Fibroblast of skin of right biceps (primary cell): ENCODE measurements at places on chromosomes 2 and 18.

DNA sequence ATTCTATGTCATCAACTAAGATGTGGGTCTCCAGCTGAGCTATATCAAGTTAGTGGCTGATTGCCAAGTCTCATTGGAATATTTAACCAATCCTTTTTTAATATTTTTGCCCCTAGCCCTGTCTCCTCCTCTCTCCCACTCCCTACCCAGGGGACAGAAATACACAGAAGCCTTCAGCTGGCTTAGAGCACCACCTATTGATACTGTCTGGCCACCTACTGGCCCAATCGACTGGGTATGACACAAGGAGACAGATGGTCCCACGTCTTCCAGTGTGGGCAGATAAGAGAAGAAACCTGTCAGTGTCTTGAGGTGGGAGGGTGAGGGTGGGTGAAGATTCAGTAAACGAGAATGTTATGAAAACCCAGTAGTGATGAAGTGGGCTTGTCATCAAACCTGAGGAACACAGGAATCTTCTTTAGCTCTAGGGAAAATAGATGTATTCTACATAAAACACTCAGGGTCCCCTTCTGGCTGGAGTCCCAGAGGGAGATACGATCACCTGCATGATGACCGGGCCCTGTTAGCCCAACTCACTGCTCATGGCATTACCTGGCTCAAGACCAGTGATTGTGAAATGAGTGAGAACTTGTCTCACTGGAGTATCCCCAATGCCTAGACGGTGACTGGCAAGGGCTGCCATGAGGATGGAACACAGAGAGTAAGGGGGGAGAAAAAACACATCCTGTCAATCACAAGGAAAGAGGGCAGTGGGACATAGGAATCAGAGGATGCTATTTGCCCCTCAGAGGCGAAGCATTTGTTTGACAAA, 26.7 kb downstream of the POLR1A start:
- peak; percentile 46 for DNase-seq

- no peak for DNase-seq
Observed at GRCh38 chr2:27664154-27664574, 475 bp downstream of the SLC4A1AP start.

DNA sequence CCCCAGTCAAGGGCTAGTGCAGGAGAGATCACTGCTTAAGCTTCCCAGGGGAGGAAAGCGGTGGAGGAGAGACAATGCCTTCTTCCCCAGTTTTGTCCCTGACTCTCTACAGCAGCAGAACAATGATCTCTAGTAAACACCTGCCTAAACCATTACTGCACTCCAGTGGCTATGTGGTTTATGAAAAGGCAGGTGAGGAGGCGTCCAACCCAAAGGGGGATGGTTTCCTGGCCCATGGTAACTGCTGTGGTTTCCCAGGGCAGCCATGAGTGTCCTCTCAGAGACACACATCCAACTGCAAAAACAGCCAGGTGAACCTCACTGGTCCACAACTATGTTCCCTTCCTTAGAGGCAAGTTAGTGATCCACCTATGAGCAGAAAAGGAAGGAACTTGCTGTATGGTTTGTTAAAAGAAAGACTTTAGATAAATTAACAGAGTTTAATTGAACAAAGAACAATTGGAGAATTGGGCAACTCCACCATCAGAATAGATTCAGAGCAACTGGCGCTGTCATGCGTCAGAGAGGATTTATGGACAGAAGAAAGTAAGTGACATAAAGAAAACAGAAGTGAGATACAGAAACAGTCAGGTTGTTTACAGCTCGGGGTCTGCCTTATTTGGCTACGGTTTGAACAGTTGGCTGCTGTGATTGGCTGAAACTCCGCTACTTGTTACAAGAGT, 4.8 kb upstream of the TTC39C start:
- DNase-seq = no peak

- DNase-seq = no peak
Observed at GRCh38 chr18:41553716-41554115, 401.3 kb upstream of the PIK3C3 start.

- peak; percentile 55 for DNase-seq
Observed at GRCh38 chr2:227415538-227416424, 28.0 kb upstream of the SCYGR1 start.

GRCh38 chr2:144048631-144049060, 471.3 kb downstream of the ZEB2 start:
- peak; percentile 8 for DNase-seq

DNA sequence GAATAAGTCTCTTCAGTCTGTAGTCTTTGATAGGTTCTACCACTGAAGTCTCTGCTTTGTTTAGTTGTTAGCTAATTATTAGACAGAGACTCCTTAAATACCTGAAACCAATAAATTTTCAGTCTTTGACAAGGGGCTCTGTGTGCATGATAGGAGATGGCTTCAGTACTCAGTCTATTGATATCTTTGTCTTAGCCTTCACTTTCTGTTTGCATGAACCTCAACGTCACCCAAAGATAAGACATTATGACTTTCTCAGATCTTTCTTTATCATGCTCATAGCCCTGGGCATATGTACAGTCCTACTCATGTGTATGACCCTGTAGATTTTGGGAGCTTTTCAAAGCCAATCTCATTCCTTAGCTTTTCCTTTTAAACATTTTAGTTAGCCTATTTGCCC, 183.5 kb upstream of the GCFC2 start:
- DNase-seq = no peak

GRCh38 chr2:106323337-106324013, 129.4 kb upstream of the UXS1 start:
- no peak for DNase-seq

- DNase-seq = no peak
Observed at GRCh38 chr2:145020694-145021093, 500.8 kb upstream of the ZEB2 start.

DNA sequence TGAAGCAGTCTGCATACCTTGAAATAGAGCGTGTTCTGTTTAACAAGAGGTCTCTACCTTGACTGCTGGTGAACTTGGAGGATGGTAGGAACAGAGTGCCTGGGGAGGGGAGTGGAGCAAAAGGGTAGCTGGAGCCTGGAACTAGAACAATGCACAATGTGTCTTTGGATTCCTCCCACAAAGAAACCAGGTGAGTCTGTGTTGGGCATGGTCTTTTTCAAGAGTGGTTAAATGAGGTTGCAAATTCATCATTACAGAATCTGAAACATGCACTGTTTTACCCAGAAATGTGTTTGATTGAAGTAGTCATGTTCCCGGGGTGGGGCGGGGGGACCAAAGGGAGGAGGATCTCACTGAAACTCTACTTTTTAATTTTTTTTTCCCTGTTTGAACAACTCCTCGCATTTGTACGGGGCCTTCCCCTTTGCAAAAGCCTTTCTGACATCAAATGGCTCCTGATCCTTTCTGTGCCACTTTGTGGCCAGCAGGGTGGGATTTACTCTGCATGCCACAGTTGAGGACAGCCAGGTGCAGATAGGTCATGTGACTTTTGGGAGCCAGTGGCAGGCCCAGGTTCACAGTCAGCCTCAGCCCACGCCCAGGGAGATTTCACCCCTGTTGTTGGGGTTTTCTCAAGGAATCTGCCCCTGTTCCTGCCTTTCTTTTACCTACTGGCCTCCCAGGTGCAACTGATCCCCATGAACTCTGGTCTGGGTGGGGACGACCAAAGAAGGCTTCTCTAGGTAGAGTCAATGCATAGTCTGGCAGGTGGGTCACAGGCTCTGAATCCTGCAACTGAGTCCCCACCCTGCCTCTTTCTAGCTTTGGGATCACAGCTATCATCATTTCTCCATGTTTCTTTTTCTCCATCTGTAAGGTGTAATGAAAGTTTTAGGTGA, 28.2 kb downstream of the MYCN start:
- no peak for DNase-seq

DNA sequence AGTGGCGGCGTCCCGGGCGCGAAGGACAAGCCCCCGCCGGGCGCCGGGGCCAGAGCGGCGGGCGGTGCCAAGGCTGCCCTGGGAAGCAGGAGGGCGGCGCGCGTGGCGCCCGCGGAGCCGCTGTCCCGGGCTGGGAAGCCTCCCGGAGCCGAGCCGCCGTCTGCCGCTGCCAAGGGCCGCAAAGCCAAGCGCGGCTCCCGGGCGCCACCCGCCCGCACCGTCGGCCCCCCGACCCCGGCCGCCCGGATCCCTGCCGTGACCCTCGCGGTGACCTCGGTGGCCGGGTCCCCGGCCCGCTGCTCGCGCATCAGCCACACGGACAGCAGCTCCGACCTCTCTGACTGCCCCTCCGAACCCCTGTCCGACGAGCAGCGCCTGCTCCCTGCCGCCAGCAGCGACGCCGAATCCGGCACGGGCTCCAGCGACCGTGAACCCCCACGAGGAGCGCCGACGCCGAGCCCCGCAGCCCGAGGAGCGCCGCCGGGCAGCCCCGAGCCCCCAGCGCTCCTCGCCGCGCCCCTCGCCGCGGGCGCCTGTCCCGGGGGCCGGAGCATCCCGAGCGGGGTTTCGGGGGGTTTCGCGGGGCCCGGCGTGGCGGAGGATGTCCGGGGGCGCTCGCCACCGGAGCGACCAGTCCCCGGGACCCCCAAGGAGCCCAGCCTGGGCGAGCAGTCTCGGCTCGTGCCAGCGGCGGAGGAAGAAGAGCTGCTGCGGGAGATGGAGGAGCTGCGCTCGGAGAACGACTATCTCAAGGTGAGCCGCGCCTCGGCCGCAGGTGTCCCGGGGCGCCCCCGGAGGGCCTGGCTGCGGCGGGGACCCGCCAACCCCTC, 820 bp downstream of the MTCL1 start:
- DNase-seq = no peak
